RPMI7951 (cell line): ENCODE measurements at places on chromosomes 2 and 18. TPM values are rescaled to one million over a fixed set of nuclear protein-coding genes. Genes with fewer than 3 reads are reported as not detected.

Gene CABLES1
- 0.88 and 1.9 TPM in 2 replicates for total RNA-seq

Gene UGT1A8
- total RNA-seq, result not detected in 2 replicates

GRCh38 chr2:145715601-145716000 is 1195.7 kb upstream of the ZEB2 start:
- peak; percentile 21 for DNase-seq

Gene GREB1
- total RNA-seq, result 0.78 and 0.84 TPM in 2 replicates

Gene TLX2
- 4.2 and 5.5 TPM in 2 replicates for total RNA-seq

GRCh38 chr18:40004246-40004645 is 1950.8 kb upstream of the PIK3C3 start:
- DNase-seq, result no peak

- no peak for DNase-seq
Observed at GRCh38 chr2:185796758-185797157, 58.2 kb downstream of the FSIP2 start.

GRCh38 chr2:88671786-88672427 is 19.6 kb upstream of the RPIA start:
- DNase-seq, result peak; percentile 87

DNA sequence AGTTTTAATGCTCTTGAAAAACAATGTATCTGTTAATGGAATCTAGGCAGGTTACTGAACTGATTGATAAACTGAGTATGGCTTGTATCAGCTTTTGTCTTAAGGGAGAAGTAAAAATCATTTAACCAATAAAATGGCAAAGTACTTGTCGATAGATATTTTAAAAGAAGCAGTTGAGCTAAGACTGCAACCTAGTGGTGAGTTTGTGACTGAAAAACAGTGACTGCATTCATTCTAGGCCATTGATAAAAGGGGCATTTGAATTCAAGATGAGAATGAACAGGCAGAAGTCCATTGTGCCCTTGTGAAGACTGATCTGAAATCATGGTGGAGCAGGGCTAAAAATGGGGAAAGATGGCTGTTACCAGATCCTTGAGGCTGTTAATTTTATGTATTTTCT is 59.4 kb upstream of the MSTN start:
- peak; percentile 28 for DNase-seq

DNA sequence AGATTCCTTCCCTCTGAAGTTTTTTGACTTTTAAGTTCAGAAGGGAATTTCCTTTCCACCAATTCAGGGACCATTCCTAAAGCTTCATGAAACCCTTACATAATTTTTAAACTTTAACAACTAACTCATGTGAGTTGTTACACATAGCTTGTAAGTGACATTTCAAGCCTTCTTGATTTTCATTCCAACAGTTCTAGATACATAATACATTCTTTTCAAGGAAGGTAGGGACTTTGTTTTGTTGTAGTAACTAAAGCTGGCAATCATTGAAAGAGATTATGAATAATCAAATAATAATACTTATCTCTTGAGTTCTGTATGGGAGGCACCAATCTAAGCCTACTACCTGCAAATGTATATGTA is 45.4 kb downstream of the SETBP1 start:
- DNase-seq, result no peak

Gene USP34
- total RNA-seq, result 60.3 and 70.0 TPM in 2 replicates

Gene IL1RN
- total RNA-seq, result 0.48 TPM in 1 of 2 replicates, not detected in the other

Gene FBXO48
- total RNA-seq, result 0.98 and 1.4 TPM in 2 replicates

DNA sequence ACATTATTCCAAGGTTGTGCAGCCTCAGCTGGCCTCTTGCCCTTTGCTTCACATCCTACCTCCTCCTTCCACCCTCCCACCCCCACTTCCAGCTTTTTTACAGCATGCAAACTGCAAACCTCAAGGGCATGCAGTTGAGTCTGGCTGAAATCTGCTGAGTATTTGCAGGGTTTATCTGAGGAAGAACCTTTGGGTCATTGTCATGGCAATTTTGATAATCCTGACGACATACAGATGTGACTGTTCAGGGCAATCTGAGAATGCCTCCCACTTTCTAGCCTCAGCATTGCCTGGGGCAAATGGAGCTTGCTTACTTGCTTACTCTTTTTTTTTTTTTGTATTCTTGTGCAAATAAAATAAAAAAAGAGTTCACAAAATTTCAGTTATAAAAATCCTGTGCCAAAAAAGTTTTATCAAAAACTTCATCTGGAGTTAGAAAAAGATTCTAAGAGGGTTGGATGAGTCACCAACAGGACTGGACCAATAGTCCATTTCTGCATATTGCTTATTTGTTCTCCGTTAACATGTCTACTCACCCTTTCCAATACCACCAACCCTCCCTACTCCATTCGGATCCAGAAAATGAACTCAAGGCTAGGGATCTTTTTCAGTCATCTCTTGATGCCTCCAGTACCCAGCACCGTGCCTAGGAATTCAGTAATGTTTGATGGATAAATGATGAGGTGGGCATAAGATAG is 23.6 kb upstream of the LHCGR start:
- DNase-seq, result peak; percentile 12

DNA sequence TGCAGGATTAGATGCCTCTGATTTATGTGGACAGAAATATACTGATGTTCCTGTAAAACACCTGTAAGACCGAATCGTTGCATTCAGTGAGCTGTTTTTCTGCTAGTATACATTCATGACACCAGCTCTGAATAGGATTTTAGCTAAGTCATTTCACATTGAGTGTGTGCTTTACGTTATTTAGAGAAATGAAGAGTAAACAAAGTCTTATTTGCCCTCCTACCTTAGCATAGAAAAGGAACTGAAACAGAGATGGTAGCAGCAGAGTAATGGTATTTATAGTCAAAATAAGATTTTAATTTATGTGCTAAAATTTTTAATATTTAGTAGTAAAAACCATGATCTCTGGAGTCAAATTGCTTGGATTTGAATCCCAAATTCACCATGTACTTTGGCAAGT is 168.0 kb downstream of the CERS6 start:
- no peak for DNase-seq

Gene METTL8
- total RNA-seq, result 17.4 and 32.0 TPM in 2 replicates

GRCh38 chr2:167509586-167509985 is 621.3 kb downstream of the XIRP2 start:
- no peak for DNase-seq

GRCh38 chr18:26397019-26397418 is 151.3 kb downstream of the KCTD1 start:
- no peak for DNase-seq

Gene IDH1
- total RNA-seq, result 137 and 150 TPM in 2 replicates

- DNase-seq, result no peak
Observed at GRCh38 chr2:100012561-100012960, 129.8 kb downstream of the AFF3 start.

DNA sequence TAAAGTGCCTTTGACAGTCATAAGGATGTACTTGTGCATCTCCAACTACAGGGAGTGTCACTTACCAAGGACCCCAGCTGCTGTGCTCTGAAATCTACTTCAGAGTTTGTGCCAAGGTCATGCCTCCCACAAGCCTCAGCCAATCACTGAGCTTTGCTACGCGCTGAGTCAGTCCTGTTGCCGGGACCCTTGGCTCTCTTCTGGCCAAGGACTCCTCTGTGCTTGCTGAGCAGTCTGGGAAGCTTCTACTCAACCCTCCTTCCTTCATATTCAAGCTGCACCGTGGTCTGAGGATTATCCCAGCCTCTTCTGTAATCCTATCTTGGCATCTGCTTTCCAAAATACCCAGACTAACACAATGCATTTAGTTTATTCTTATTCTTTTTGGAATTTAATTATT is 398.9 kb upstream of the FANCL start:
- DNase-seq, result no peak

DNA sequence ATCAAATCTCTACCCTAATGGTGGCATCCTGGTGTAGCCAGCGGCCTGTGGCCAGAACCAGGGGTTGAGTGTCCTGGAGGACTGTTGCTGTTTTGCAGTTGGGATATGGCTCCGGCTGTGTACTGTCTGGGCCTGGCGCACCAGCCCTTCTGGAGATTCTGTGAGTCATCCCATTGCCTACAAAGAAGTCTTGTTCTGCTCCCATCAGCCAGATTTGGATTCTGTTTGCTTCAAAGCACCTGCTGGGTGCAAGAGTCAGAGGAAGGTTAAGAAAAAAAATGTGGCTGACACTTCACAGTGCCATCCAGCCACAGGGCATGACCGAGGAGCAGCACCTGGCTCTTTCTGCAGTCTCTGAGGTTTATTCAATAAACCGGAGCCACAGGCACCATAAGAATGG is 41.0 kb upstream of the ASAP2 start:
- DNase-seq, result peak; percentile 84

DNA sequence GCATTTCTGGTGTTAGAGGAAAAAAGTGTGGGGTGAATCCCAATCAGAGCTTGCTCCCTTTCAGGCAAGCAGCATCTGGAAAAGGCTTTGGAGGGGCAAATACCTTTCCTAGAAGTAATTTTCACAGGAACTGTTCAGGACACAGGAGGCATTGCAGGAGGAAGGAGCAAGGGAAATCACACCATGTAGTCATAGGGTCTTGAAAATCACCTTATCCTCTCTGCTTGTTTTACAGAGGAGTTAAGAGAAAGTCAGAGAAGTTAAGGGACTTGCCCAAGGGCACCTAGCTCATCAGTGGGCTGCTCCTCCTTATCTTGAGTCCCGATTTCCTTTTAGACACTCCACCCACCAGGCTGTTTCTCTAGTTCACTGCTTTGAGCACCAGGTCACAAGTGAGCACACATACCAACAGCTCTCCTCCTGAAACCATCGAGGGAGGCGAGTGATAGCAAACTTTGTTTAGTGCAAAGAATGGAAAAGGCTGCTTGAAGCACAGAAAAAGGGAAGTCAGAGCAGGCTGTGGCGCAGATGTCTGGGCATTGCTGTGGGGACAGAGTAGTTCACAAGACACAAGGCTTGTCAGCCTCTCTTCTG is 89.2 kb upstream of the CXCR4 start:
- DNase-seq, result no peak

DNA sequence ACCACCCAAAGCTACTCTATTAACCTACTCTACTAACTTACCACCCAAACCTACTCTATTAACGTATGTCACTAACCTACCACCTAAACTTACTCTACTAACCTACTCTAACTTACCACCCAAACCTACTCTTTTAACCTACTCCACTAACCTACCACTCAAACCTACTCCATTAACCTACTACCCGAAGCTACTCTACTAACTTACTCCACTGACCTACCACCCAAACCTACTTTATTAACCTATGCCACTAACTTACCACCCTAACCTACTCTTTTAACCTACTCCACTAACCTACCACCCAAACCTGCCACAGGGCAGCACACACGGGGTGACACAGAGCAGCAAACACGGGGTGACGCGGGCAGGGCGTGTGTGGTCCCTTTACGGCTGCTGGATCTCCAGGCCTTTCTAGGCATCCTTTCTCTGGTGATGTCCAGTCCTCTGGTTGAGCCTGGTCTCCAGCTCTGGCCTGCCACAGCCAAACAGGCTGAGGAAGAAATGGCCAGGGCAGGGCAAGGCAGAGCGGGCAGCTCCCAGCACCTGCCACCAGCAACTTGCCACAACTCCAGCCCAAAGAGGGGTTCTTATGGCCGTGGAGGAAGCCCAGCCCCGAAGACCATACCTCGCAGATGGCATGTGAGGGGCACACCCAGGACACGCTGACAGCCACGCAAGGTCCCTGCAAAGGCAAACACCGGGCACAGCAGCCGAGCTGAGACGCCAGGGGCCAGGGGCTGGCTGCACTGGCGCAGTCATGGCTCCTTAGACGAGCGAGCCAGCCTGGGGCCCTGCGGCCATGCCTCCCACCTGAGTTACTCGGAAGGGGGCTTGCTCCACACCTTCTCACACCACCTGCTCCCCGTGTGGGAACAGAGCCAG is 25.7 kb downstream of the PXDN start:
- no peak for DNase-seq

Gene SLC4A3
- 2.8 and 3.0 TPM in 2 replicates for total RNA-seq

DNA sequence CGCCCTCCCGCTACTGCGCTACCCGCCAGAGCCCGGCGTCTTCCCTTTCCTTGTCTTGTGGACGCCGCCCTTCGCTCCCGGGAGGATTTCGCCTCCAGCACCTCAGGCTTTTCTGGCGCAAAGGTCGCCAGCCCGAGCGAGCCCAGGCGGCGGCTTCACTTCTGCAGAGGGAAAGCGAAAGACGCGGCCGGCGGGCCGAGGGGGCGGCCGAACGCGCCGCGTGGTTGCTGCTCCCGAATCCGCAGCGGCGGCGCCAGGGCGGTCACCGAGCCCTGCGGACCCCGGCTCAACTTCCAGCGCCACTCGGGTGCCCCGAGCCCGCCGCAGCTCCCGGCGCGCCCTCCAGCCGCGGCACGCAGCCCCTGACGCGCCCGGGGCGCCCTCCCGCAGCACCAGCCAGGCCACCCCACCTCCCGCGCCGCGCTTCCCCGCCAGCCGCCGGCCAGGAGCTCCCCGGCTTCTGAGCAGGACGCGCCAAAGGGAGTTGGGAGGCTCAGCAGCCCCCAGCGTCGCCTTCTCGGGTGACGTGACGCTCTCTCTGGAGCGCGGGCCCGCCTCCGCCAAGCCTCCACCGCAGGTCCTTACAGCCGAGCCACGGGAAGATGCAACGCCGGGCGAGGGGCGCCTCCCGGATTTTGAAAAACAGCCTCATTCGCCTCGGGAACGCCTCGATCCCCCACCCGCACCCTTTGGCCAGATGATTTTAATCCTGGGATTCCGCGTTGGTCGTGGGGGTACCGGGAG is 84.9 kb upstream of the EPB41L3 start:
- peak; percentile 9 for DNase-seq

GRCh38 chr2:25977768-25978167 is 4.5 kb downstream of the KIF3C start:
- peak; percentile 89 for DNase-seq
